Spinal cord (tissue), 10 donors: ENCODE measurements at places on chromosomes 16 and 17.

GRCh38 chr17:31074772-31075555 lies 19.8 kb upstream of the NF1 start:
- no peak for DNase-seq

- no peak for DNase-seq
Observed at GRCh38 chr16:4481526-4481925, 5.3 kb downstream of the HMOX2 start.

- no peak for DNase-seq
Observed at GRCh38 chr16:65657071-65657494, 535.2 kb upstream of the CDH11 start.

DNA sequence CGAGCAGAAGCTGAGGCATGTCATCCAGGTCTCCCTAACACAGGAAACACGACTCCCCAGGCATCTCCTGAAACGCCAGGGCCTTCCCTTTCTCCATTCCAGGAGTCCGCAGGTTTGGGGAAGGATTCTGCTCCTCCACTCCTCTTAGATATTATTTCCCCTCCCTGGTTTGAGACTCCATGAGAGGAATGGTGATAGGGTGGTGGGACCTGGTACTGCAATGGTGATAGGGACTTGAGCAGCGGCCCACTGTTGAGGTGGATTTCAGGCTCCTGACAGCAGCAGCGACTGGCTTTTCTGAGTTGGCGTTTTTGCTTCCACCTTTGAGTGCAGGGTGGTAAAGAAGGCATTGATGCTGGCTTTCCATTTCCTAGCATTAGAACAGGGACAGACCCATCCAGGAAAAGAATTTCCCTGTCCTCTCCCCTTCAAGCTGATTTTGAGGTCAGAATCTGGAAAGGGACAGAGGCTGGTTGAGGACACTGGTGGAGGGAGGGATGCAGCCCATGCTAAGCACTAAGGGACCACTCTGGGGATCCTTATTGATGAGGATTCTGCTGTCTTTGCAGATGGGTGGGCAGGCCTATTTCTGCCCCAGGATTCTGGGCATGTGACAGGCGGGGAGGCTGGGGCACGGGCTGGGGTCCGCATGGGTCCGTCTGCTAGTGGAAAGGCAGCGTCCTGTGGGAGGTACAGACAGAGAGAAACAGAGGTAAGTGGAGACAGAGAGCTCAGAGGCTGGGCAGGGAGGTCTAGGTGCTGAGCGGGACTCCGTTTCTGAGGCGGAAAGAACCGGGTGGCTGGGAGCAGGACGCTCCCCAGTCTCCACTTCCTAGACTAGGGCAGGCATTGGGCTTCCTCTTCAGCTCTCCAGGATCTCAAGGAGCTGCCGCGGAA lies 1.3 kb upstream of the TBX4 start:
- no peak for DNase-seq

DNA sequence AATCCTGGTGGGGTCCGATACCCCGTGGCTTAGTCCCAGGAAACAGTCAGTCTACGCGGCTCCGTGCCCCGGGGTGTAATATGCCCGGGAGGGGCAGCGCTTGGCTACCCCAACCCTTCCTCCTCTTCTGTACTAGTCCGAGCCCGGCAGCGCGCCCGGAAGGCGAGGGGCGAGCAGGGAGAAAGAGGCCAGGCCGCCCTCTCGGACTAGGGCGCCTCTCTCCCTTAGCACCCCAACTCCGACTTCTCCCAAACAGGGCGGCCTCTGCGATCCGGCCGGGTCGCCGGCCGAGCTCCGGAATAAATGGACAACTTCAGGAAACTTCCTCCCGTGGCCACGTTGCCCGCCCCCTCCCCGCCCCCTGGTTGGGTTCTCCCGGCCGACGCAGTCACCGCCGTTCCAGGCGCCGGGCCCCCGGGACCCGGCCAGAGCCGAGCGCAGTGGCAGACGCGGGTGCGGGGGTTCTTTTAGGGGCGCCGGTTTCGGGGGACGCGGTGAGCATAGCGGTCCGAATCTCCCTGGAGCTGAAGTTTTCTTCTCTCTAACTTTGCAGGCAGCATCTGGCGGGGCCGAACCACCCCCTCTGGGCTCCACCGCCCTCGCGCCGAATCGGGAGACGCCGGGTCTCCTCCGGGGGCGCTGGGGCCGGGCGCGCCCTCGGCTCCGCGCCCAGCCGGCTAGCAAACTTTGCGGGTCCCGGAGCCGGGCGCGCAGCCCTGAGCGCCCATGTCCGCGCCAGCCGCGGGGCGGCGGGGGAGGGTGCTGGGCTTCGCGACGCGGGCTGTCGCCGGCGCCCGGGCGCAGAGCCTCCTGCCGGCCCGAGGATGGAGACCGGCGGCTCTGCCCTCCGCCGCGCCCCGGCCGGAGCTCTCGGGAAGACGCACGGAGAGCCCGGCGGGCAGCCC lies at the start of gene SDK2:
TSS of gene SDK2 (minus strand) at position 301 of the 905 bp plus-strand sequence. CDS start 357 bp downstream, outside the sequence.
- peak; percentile 62 for DNase-seq

DNA sequence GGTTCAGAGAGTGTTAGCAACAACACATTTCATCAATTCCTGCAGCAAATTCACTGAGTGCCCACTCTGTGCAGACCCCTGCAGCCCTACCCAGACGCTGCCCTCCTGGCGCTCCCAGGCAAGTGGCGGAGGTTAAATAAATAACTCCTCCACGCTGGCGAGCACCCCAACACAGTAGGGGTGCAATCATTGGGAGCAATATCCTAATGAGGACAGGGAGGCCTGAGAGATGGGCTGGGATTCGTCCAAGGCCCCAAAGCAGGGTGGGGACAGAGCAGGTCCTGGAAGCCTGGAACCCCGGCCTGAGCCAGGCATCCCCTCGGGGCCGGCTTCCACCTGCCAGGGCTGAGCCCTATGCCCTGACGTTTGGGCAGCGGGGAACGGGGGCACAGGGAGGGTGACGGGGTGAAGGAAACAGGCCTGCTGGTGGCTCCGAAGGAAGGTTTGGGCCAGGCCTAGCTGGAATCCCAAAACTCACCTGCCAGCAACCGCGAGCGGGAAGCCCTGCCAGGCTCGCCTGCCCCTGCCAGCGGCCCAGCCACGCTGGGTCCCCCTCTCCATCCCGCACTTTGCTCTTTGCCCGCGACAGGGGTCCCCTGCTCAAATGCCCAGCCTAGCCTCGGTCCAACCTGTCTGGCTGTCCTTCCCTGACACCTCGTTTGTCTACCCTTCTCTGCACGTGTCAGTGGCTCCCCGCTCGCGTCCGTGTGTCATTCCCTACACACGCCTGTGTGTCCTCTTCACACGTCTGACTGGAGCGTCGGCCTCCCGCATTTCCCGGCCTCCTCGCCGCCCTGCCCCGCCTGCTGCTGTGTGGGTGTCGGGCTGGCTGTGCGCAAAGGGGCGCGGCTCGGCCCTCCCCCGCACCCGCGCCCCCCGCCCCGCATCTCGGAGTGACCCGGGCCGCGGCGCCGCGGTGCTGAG lies 721 bp upstream of the BEAN1 start:
- DNase-seq, result peak; percentile 65

GRCh38 chr17:15083225-15083624 lies 181.9 kb downstream of the PMP22 start:
- DNase-seq, result no peak

- no peak for DNase-seq
Observed at GRCh38 chr17:2042390-2042847, 597 bp downstream of the OVCA2 start.

GRCh38 chr16:4064950-4065352 lies 51.3 kb downstream of the ADCY9 start:
- no peak for DNase-seq

- DNase-seq, result peak; percentile 62
Observed at GRCh38 chr16:27066668-27067537, at the start of gene C16orf82. TSS of gene C16orf82 (plus strand) at chr16:27066927.

DNA sequence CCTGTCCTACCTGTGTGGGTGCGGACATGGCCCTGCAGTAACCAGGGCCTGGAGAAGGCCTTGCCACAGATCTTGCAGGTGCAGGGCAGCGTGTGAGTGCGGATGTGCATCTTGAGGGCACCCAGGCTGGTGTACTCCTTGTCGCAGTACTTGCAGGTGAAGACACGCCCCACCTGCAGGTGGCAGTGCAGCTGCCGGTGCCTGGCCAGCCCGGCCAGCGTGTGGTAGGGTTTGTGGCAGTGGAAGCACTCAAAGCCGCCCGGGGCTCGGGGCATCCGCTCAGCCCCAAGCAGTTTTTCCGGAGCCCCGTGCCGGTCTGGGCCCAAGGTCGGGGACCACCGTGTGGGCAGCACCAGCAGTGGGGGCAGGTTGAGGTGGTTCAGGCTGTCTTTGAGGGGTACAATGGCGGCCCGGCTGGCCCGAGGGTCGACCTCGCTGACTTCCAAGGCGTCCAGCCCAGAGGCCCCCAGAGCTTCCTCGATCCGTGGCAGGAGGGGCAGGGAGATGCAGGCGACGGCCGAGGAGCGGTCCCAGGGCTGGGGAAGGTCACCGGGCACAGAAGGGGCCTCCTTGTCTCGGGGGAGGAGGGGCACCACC lies 5.1 kb downstream of the SNAI3 start:
- no peak for DNase-seq

DNA sequence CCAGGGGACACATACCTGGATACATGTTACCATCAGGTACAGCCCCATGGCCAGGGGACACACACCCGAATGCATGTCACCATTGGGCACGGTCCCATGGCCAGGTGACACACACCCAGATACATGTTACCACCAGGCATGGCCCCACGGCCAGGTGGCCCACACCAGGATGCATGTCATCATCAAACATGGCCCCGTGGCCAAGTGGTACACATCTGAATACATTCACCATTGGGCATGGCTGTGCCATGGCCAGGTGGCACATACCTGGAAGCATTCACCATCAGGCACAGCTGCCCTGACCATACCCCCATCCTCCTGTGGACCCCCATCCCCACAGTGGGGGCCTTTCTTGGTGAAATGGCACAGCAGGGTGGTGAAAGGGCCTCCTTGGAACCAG lies 97.6 kb downstream of the RBFOX3 start:
- no peak for DNase-seq

GRCh38 chr16:3485821-3486505 lies 9.3 kb downstream of the C16orf90 start:
- DNase-seq, result no peak

DNA sequence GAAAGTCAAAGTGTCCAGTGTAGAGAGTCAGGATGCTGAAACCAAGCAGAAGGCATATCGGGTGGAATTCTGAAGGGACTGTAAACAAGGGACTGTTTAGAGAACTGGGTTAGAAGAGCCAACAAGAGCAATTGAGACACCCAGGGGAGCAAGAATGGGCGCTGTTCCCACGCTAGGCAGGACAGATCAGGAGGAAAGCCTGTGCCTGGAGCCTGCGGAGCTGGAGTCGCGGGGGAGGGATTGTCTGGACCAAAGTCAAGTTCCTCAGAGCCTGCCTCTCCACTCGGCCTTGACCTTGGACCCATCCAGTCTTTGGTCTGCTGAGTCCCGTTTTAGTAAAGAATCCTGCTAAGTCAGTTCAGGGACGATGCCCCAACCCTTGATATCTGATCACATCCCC lies 14.7 kb upstream of the KLHL36 start:
- DNase-seq, result peak; percentile 68

GRCh38 chr17:46979147-46979863 lies at the start of gene RPRML:
TSS of gene RPRML (minus strand) at chr17:46979253. CDS start at chr17:46979007, 246 bp downstream.
- DNase-seq, result peak; percentile 45

DNA sequence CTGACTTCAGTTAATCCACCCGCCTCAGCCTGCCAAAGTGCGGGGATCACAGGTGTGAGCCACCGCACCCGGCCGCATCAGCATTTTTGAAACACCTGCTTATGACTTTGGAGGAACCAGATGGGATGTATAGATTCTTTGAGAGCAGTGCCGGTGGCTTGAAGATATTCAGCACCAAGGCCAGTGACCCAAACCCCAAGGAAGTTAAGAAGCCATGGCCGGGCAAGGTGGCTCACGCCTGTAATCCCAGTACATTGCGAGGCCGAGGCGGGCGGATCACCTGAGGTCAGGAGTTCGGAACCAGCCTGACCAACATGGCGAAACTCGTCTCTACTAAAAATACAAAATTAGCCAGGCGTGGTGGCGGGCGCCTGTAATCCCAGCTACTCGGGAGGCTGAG lies 43.9 kb downstream of the TRARG1 start:
- no peak for DNase-seq

- DNase-seq, result no peak
Observed at GRCh38 chr17:76685366-76685765, 25.4 kb downstream of the MXRA7 start.

GRCh38 chr17:61218438-61218837 lies 181.2 kb upstream of the TBX2 start:
- DNase-seq, result no peak

DNA sequence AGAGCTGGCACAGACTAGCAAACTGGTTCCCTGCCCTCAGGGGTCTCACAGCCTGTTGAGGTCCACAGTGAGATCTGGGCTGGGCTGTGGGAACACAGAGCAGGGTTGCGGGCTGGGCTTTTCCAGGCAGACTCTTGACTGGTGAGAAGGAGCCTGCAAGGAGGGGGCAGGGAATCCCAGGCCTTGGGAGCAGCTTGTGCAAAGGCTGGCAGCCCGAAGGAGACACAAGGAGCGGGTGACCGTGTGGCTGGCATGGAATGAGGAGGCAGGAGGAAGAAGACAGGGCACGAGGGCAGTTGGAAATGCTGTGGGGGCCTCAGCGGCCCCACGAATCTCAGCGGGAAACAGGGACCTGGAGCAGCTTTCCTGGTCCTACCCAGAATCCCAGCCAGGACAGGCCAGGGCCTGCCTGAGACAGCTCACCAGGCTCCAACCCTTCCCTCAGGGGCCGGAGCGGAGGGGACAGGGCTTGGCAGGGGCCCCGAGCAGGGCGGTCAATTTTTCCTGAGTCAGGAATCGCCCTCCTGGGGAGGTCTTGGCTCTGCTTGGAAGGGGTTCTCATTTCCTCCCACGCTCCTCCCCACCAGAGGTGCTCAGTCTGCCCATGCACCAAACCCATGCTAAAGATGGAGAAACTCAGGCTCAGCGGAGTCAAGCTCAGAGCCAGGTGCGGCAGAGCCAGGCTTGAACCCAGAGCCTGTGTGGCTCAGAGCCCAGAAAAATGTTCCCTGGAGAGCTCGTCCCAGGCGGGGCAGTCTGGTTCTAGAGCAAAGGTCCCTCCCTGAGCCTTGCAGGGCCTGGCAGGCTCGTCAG lies 9.2 kb upstream of the SNN start:
- no peak for DNase-seq

- no peak for DNase-seq
Observed at GRCh38 chr16:53971616-53972015, 267.7 kb downstream of the FTO start.

GRCh38 chr16:83085660-83086059 lies 458.9 kb downstream of the CDH13 start:
- no peak for DNase-seq

- no peak for DNase-seq
Observed at GRCh38 chr16:85673529-85674417, 15.0 kb downstream of the GINS2 start.

GRCh38 chr17:41037853-41038350 lies 3.2 kb upstream of the KRTAP1-3 start:
- no peak for DNase-seq
